ENCODE measurements at places on chromosomes 2 and 18. TPM values are rescaled to one million over a fixed set of nuclear protein-coding genes. Genes with fewer than 3 reads are reported as not detected.

The FZD7 gene
- total RNA-seq, result 38.1 TPM

The SIX3 gene
- 0.21 TPM for total RNA-seq

The OSR1 gene
- total RNA-seq, result 4.4 TPM

The ADAM23 gene
- 0.18 TPM for total RNA-seq

The C2orf72 gene
- 3.2 TPM for total RNA-seq

The CYS1 gene
- total RNA-seq, result 20.4 TPM

The GBX2 gene
- 10.2 TPM for total RNA-seq

The GRB14 gene
- total RNA-seq, result not detected

The CRYBA2 gene
- total RNA-seq, result not detected

The HOXD3 gene
- total RNA-seq, result 1.8 TPM

The PAX8 gene
- total RNA-seq, result 0.15 TPM

The VWA3B gene
- not detected for total RNA-seq

The LBX2 gene
- 9.6 TPM for total RNA-seq

The POLR1B gene
- 35.4 TPM for total RNA-seq
